Right renal pelvis (tissue), 4 donors: ENCODE measurements at places on chromosomes 4 and X. TPM values are rescaled to one million over a fixed set of nuclear protein-coding genes. Genes with fewer than 3 reads are reported as not detected.

DNA sequence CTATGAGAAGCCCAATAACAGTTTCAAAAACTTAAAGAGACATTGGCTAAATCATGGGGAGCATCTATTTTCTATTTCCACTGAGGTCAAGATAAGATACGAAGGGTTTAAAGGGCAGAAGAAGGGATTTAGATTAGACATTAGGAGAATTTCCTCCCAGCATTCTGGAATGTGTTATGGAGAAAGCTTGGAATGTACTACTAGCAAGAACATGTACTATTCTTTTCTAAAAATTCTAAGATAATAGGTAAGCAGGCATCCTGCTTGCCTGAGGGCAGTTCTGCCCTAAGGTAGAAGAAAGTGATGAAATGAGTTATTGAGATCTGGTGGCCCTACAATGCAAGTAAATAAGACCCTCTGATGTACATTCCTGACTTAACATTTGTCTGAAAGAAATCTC lies 279.2 kb downstream of the NR3C2 start:
- no peak for DNase-seq

DNA sequence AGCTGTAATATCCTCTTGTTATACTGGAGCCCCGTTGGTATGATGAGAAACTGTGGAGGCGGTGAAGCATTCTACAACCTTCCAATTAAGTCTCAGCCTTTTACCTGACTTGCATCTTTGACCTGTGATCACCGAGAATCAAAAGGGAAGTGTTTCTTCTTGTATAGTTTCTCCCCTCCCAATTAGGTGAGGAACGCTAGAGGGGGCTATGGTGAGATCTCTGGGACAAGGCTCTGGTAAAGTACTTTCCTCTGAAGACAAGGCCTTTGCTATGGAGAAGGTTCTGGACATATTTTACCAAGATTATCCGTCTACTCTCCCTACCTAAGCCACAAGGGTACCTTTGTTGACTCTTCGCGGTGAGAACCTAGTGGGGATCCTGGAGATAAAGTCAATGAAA lies 111.3 kb downstream of the CBLL2 start:
- no peak for DNase-seq

DNA sequence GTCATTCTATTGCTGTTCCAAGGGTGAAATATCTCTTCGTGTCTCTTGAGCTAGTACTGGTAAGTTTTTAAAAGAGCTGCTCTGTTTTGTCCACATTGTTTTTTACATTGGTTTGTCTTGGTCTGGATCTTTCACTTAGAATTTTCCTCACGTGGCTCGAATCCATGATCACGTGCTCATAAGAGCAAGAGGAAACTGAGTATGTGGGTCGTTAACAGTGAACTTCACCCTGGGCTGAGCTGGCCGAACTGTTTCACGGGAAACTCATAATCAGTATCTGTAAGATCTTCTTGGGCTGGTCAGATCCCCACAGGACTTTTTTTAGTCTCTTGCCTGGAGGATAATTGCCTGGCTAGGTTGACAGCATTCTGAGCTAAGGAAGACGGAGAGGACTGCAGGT lies 77.8 kb upstream of the HELT start:
- DNase-seq: no peak

- DNase-seq: no peak
Observed at GRCh38 chr4:34170946-34171345, 2073.4 kb downstream of the ARAP2 start.

H2BW2 gene
- polyA plus RNA-seq: 0.91 TPM

- DNase-seq: no peak
Observed at GRCh38 chr4:142493255-142494110, 352.6 kb downstream of the INPP4B start.

DNA sequence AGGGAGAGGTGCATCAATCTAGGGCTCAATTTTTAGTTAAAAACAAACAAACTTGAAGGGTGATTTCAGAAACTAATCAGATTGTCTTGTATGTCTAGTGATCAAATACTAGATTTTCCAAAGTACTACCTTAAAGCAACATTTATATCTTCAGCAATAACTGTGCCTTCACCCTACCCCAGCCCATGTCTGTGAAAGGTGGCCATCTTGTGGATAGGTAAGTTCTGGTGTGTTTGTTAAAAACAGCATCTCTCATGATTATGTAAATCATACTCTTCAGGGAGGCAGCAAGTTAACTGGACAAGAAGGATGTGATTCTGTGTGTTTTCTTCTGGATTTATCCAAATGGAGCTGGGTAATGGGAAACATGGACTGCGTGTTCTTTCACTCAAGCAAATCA lies 81.4 kb upstream of the ACSL1 start:
- DNase-seq: no peak

DNA sequence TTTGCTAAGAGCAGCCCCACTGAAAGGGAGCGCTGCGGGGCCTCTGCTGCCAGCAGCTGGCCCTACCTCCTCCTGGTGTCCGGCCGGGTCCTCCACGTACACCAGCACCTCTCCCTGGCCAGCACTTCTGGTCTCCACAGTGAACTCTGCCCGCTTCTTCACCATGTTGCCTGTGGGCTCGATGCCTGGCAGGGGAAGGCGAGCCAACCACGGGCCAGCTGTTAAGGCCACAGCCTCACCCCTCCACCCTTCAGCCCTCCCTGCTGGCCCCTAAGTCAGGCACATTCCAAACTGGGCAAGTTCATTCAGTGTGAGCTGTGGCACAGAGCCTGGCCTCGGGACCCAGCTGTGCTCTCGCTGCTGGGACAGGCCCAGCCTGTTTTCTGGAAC lies 7.8 kb downstream of the FLNA start:
- DNase-seq: no peak

ADGRG4 gene
- polyA plus RNA-seq: not detected

DNA sequence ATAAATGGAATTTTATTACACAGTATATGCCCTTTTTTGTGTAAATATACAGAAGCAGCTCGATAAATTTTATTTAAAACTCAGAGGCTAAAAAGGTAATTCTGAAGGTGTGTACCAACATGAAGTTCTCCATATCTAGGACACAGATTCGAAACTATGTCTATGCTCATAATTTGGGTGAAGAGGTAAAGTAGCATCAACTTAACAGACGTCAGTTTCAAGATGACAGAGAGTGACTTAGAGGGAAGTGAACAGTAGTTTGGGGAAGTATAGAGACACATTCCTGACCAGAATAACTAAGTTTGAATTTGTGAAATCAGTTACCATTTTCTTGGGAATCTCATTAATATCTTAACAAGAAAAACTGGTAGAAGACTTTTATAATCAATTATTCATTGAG lies 2493.3 kb downstream of the ARAP2 start:
- DNase-seq: no peak

- no peak for DNase-seq
Observed at GRCh38 chr4:105050896-105051295, 95.8 kb upstream of the TET2 start.

DNA sequence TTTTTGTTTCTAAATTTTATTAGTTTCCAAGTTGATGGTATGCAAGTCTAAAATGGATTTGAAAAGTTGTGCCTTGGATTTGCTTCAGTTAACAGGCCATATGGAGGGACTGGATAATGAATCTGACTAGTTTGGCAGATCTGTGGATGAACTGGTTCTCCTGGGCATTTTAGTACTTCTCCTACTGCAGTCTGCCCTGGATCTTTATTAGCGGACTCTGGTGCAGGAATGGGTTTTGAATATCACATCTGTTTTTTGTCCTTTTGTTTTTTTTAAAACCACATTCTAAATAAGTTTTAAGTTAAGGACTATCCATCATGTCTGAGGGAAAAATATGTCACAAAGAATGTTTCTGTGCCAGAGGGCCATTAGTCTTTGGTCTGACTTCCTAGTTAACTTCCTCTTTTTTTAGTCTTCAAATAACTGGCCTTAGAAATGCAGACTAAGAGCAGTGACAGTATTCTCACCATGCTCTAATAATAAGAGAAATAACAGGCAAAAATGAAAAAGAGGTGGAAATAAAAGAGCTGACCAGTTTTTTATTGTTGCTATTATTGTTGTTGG lies 13.9 kb upstream of the DCK start:
- no peak for DNase-seq

PPEF2 gene
- polyA plus RNA-seq: not detected

DNA sequence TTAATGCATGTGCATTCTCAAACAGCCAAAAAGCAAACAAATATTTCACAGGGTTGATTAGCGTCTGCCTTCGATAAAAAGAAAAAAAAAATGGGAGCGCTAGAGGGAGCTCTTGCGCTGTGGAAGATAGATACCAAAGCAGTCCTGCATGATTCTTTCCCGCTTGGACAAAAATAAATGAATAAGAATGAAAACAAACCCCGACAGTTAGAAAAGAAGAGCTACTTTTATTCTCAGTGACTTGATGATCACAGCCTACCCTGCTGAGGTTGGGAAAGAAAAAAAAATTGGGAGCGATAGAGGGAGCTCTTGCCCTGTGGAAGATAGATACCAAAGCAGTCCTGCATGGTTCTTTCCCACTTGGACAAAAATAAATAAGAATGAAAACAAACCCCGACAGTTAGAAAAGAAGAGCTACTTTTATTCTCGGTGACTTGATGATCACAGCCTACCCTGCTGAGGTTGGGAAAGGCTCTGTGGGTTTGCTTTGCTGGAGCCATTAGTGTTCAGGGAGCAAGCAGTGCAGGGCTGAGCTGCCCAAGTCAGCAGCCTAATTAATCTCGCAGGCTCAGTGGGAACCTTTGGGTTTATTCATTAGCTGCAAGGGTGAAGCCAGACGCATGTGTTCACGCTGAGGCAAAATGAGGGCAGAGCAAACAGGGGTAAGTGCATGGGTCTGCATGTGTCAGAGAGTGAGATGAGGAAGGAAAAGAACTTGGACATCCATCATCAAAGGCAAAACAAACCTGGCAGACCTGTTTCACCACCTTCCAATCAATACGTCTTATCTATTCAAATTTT lies 249.3 kb upstream of the PRKX start:
- no peak for DNase-seq

DNA sequence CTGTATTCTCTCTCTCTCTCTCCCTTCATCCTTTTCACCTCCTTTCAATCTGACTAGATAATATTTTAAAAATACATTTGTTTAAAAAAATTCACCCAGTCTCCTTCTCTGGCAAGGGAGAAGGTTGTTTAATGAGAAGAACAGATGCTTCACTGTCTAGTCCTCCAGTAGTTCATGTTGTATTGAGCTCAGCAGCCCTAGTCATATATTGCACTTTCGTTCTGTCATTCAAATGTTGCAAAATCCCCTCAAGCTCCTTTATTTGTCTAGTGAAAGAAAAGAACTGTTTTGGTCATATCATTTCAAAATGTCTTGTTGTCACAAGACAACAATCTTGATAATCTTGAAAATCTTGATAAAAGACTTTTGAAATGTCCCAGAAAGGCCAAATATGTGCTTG lies 248.0 kb downstream of the GALNTL6 start:
- no peak for DNase-seq

GRCh38 chrX:44506678-44507077 lies 36.0 kb downstream of the FUNDC1 start:
- no peak for DNase-seq

DNA sequence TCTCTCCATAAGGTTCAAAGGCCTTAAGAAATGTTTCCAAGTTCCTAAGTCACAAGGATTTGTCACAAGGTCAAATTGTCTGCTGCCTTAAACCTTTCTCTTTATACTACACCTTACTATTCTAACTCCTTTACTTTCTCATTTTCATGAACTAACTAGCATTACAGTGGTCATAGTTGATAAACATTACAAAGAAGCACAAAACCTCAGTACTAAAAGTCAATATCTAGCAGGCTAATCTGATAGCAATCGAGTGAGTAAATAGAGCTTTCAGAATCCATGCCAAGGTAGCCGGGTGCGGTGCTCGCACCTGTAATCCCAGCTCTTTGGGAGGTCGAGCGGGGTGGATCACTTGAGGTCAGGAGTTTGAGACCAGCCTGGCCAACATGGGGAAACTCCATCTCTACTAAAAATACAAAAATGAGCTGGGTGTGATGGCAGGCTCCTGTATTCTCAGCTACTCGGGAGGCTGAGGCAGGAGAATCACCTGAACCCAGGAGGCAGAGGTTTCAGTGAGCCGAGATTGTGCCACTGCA lies 510.0 kb downstream of the GBA3 start:
- DNase-seq: no peak
